ENCODE measurements at places on chromosomes 2 and 18.

- no peak for DNase-seq
Observed at GRCh38 chr18:45019469-45019868, 338.8 kb downstream of the SETBP1 start.

- DNase-seq, result no peak
Observed at GRCh38 chr18:47206945-47207637, 30.9 kb upstream of the IER3IP1 start.

- no peak for DNase-seq
Observed at GRCh38 chr2:172964511-172965139, 111.0 kb upstream of the MAP3K20 start.

DNA sequence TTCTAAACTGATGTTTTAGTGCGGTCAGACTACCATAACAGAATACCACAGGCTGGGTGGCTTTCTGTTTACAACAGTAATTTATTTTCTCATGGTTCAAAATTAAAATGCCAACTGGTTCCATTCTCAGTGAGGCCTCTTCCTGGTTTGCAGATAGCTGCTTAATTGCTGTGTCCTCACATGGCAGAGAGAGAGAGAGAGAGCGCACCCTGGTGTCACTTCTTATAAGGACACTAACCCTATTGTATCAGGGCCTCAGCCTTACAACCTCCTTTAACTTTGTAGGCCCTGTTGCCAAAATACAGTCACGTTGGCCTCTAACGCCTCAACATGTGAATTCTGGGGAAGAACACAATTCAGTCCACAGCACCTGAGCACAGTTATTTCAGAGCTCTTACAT lies 37.5 kb upstream of the ZNF385B start:
- DNase-seq, result no peak

- no peak for DNase-seq
Observed at GRCh38 chr18:51824746-51825145, 515.3 kb upstream of the DCC start.

DNA sequence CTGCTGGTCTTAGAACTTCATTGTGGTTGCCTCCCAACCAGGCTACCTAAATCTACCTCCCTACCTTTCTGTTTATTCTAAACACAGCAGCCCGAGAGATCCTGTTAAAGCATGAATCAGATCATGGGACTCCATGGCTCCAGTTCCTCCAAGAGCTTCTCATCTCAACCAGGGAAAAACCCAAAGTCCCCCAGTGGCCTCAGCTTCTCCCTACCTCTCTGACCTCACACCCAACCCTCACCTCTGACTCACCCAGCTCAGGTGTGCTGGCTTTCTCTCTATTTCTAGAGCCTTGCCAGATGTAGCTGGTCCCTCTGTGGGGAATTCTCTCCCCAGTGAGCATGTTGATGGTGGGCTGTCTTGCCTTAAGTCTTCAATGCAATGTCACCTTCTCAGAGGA lies 93.8 kb upstream of the COPS8 start:
- DNase-seq, result no peak

DNA sequence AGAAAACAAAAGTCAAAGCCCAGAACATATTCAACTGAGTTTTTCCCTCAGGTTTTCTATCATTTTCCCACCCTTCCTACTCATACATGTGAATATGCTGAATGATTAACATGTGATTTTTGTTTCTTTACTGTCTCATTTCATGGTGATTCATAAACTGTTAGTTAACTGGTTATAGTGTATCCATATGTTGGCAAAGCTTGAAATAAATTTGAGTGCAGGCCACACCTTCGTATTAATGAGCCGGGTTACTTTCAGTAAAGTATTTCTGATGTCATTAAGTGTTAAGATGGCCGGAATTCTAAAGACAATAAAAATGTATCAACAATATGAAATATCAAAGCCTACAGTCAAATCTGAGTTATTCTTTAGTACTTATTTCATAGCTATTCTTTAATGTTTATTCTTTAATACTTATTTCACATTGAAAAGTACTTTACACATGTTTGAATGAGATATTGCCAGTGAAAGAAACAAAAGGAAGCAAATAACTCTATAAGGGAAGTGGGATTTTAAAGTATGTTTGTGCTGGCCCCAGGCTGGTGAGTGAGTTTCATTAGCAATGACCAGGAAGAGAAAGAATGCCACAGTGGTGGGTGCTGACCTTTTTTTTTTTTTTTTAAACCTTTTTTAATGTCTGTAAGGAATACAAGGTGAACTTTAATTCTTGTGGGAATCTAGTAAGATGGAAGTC lies 178.6 kb downstream of the NEDD4L start:
- DNase-seq, result no peak

GRCh38 chr2:65067806-65068553 lies 11.8 kb downstream of the CEP68 start:
- no peak for DNase-seq

DNA sequence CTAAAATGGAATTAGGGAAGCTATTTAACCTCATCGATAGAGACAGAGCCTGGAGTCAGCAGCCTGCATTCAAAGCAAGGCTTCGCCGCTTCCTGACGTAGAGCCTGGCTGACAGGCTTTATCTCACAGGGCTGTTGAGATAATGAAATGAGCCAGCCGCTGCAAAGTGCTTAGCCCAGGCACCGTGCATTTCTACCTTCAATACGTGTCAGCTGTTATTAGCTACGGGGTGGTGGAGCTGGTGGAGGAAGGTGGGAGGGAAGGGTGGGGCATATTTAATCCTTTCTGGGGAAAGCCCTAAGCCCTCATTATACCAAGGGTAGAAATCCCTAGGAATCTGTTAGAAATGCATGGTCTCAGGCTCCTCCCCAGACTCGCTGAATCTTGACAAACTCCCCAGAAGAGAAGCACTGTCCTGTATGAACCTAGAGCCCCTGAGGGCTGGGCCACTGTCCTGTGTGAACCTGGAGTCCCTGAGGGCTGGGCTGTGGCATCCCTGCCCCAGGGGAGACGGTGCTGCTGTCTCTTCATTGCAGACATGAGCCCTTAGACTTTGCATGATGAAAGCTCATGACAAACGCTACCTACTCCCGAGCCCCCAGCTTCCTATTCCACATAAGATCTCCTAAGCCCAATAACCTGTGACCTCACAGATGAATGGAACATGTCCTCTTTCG lies 72.4 kb downstream of the ALPK2 start:
- DNase-seq, result no peak

GRCh38 chr2:20632446-20632990 lies 18.4 kb downstream of the HS1BP3 start:
- no peak for DNase-seq

DNA sequence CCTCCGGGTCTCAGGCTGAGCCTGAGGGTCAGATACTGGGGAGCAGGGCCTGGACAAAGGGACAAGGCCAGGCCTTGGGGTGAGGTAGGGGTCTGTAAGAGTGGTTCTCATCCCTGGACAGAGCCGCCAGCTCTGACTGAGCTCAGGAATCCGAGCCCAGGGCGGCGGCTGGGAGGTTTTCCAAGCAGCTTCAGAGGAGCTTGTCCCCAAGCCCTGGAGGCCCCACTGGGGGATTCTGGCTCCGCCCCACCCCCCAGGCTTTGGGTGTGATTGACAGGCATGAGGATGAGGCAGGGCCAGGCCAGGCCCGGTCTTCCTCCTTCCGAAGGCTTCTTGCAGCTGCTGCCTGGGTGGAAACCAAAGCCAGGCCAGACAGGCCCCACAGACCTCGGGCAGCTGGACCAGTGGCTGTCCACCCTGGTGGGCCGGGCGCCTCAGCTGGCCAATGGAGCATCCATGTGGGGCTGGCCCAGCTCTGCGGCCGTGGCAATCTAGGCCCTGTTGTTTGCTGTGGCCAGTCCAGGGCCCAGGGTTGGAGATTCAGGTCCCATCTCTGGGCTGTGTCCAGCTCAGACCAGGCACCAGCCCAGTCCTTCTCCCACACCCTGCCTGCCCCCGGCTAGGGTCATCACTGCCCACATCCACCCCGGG lies 23.1 kb upstream of the GPC1 start:
- DNase-seq, result no peak

- no peak for DNase-seq
Observed at GRCh38 chr2:72155737-72156136, 8.1 kb upstream of the CYP26B1 start.

DNA sequence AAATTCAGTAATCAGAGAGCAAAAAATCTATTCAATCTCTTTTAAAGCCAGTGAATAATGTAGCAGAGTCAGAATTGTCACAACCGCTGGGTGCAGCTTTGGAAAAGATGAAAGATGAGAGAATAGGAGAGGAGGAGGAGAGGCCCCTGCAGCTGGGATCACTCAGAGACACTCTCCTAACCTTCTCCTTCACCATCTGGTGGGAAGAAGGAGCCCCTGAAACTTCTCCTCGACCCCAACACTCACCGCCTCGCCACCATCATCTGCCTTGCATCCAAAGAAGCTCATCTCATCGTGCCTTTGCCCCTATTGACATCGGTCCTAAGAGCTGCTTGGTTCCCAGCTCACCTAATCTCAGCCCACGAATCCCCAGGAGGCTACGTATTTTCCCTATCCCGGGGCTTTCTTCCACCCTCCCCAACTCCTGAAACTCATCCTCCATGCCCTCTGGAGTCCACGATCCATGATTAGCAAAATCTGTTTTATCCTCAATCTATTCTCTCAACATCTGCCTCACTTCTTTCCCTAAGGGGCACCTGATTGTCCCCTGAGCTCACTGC lies 58.5 kb downstream of the PKDCC start:
- DNase-seq, result no peak

- no peak for DNase-seq
Observed at GRCh38 chr18:48932822-48933510, 17.8 kb downstream of the SMAD7 start.

- peak; percentile 6 for DNase-seq
Observed at GRCh38 chr18:46946656-46947282, 29.4 kb downstream of the KATNAL2 start.

DNA sequence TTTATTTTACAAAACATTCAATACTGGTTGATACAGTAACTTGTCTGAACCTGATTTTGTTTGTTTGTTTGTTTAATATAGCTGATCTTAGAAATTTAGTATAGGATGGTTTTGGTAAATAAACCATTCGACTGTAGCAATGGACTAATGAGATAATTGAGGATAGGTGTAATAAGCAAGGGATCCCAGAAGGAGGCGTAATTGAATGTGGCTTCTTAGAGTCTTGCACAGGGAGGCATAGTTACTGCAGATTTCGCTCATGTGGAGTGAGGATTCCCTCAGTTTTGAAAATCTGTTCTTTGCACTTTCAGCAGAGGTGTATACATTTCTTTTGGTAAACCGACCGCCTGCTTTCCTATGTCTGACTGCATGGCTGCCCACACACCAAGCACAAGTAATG lies 709.6 kb downstream of the SOCS6 start:
- no peak for DNase-seq

DNA sequence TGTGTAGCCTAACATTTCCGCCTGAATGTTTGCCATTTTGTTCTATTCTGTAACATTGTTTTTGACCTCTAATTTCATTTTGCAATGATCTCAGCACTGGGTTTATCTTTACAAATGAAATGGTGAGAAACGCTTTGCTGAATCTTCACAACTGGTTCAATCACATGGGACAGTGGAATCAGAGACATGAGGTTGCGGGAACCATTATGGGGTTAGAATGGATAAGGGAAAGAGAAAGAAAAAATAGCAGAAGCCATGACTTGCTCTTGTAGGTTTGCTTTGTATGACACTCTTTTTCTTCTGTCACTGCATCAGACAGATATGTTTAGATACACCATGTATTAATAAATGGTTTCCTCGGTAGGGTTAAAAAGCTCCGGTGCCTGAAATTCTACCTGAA lies 114.3 kb upstream of the PELI1 start:
- no peak for DNase-seq

DNA sequence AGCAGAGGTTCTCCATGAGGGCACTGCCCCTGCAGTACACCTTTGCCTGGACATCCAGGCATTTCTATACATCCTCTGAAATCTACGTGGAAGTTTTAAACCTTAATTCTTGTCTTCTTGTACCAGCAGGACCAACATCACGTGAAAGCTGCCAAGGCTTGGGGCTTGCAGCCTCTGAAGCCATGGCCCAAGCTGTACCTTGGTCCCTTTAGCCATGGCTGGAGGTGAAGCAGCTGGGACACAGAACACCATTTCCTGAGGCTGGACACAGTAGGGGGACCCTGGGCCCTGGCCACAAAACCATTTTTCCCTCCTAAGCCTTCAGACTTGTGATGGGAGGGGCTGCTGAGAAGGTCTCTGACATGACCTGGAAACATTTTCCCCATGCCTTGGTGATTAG lies 32.8 kb upstream of the CCDC141 start:
- no peak for DNase-seq

- no peak for DNase-seq
Observed at GRCh38 chr2:192978395-192978794, 783.7 kb upstream of the TMEFF2 start.

GRCh38 chr18:45852631-45853030 lies 27.2 kb downstream of the SIGLEC15 start:
- no peak for DNase-seq

GRCh38 chr18:12317664-12318333 lies 9.8 kb downstream of the TUBB6 start:
- DNase-seq, result no peak

DNA sequence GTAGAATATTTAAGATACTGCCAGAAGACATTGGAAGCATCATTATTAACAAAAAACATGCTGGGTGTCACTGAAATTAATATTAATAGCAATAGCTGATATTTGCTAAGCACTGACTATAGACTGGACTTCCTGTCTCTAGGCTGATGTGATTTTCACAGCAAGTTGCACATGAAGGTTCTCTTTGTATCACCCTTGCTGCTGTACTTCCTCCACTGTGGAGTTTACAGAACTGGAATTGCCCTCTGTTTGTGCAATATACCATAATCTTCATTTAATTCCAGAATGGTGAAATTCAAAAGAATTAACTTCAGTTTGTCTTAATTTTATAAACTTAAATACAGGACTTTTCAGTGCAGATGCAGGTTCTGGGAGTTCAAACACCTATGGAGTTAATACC lies 585.1 kb downstream of the RNF144A start:
- DNase-seq, result no peak

DNA sequence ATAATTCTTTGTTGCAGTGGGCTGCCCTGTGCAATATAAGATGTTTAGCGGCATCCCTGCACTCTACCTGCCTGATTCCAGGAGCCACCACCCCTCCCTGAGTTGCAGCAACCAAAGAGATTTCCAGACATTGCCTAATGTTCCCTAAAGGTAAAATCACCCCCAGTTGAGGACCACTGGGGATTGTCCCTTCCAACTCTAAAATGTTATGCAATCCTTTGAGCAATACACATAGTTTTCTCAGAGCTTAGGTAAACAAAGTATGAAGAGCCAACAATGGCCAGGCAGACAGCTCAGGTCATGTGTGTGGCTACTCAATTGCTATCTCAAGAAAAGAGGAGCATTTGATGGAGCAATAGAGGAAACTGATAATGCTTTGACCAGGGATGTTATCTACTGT lies 87.0 kb downstream of the XDH start:
- no peak for DNase-seq

DNA sequence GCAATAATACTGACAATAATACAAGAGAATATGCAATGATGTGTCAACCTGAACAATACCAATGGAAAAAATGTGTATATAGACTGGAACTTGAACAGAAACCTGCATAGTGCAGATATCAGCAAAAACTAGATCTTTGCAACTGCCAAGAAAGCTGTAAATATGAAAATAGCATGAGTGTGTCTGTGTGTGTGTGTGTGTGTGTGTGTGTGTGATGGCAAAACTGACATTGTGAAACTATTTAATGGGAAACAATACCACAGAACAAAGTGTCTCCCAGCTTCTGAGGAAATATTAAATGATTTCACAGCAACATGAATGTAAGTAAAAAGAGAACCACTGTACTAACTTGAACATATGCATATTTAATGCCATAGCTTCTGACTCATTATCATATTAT lies 558.2 kb upstream of the LINC00305 start:
- DNase-seq, result no peak

All from activated CD8-positive, alpha-beta memory T cell treated with anti-CD3 and anti-CD28 coated beads for 1 hour (primary cell).